HTR-8/SVneo (cell line): ENCODE measurements at places on chromosomes 4 and X.

GRCh38 chr4:53695540-53696463 is 104.5 kb upstream of the LNX1 start:
- DNase-seq: no peak

DNA sequence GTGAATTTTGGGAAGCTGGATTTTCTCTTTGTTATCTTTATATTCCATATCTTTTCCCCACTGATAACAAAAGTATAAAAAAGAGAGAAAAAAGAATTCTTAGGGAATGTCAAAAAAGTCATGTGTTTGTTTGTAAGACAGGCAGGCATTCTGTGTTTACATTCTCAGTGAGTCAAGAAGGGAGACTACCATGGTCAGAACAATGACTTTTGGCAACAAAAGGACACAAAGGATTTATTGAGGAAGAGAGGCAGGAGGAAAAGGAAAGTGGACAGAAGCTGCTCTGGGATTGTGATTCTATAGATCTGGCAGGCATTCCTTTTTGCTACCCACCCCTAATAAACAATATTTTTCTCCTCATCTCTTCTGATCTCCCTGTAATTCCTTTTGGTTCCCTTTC is 5.9 kb upstream of the ANK2 start:
- DNase-seq: no peak

- DNase-seq: no peak
These were observed 24.2 kb upstream of the SPON2 start for GRCh38 chr4:1196421-1197183.

GRCh38 chr4:39255871-39256270 is 73.5 kb downstream of the WDR19 start:
- no peak for DNase-seq

DNA sequence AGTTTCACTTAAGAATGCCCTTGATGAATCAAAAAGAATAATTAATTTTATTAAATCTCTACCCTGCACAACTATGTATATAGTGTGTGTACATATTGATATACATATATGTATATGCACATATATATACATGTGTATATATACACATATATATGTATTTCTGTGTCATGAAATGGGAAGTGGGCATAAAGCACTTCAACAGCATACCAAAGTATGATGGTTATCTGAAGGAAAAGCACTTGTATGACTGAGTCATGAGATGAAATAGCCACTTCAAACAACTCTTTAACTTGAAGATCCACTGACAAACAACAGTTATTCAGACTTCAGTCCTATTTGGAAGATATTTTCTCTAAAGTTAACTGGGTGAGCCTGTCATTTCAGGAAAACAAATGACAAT is 16.3 kb downstream of the RNF128 start:
- no peak for DNase-seq

DNA sequence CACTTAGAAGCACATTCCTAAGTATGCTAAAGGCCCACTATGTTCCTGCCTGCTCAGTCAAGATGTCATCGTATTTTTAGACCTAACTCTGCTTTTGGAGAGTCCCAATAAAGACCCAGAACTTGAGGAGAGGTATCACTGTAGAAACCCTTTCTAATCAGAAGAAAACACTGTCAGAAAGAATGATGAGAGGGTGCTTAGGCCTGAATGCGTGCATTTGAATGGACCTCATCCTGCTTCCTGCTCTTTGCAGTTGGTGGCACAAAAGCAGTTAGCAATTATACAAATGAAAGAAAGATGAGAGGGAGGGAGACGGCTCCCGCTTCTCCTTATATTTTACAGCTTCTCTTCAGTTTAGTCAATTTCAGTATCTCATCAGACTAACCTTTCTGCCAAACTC is 987.2 kb downstream of the CCSER1 start:
- DNase-seq: no peak

DNA sequence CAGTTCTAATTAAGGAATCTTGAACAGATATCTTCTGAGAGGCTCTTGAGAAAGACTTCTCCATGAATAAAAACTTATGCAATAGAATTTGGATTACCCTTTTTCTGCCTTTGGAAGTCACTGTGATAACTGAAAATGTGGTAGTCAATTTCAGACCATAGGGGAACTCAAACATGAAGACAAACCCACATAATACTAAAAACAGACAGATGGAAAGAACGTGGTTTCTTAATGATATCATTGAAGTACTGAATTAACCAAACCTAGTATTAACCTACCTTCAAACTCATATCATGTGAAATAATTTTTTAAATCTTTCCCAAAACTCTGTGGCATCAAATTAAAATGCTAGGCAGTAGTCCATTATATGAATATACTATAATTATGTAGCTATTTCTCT is 153.5 kb downstream of the CAMK2D start:
- no peak for DNase-seq

DNA sequence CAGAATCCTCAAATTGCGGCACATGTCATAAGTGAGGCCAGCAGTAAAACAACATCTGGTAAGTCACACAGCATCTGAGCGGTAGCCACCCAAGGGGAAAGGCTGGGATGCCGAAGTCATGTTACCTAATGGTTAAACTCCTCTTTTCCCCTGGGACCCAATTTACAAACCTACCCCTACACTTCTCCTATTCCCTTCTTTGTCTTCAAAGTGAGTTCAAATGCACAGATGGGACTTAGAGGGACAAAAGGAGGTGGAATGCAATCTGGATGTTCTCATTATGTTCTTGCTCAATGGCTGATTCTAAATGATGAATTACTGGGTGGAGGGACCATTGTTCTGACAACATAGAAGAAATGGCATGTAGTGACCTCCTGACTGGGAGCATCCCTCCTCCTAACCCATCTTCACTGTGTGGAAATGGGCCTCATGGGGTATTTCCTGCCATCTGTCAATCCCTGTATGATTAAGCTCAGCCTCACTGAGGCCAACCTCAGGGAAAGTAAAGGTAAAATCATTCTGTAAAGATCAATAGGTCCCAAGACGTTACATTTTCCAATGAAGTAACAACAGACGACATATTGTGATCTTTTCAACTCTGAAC is 8.5 kb downstream of the CD40LG start:
- DNase-seq: no peak

- DNase-seq: no peak
These were observed 78.9 kb upstream of the CBR4 start for GRCh38 chr4:169089004-169089403.
